Dermis microvascular lymphatic vessel endothelial cell (primary cell): ENCODE measurements at places on chromosomes 2 and 18. TPM values are rescaled to one million over a fixed set of nuclear protein-coding genes. Genes with fewer than 3 reads are reported as not detected.

- no peak for DNase-seq
These were observed 139.6 kb downstream of the CABLES1 start for GRCh38 chr18:23274638-23275482.

- no peak for DNase-seq
These were observed 135.1 kb upstream of the CTDP1 start for GRCh38 chr18:79544386-79544963.

GRCh38 chr2:39128919-39129391 is 8.1 kb upstream of the SOS1 start:
- no peak for DNase-seq

DNA sequence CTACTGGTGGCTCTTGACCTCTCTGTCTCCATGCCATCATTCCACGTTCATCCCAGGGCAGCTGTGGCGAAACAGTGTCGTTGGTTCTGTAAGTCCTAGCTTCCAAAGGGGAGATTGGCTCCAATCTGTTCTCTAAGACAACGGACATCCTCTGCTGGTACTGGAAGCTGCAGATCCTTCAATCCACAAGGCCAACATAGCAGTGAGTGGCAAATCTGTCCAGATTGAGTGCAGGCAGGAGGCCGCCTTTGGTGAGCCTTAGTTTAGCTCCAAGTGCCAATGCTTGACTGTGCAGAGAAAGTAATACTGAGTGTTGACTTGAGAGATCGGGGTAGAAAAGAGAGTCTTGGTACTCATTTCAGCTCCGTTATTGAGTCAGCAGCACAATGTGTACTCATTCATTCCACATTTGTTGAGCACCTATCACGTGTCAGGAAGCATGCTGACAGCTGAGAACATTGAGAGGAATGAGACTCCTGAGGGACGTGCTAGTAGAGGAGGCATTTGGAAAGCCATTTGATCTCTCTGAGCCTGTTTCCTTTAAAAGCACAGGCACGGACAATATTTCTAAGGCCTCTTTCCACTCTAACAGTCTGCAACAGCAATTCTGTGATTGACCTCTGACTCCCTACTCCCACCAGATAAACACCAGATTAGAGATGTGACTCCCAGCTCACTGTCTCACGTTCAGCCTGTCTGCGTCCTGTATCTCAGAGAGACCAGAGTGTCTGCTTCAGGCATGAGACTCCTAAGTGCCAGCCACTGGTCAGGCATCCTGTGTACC is 306.0 kb downstream of the CLIP4 start:
- DNase-seq, result no peak

DNA sequence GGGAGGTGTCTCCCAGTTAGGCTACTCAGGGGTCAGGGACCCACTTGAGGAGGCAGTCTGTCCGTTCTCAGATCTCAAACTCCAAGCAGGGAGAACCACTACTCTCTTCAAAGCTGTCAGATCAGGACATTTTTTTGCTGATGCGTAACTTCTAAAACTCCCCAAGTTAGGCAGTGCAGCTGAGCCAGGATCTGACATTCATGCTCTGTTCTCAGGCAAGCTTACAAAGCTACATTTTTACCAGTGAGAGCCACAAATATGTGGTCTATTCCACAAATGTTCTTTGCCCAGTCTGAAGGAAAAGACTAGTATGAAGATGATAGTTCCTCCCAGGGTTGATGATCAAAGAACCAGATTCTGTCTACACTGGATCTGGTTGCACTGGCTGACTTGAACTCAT is 184.1 kb downstream of the MTCL1 start:
- no peak for DNase-seq

DNA sequence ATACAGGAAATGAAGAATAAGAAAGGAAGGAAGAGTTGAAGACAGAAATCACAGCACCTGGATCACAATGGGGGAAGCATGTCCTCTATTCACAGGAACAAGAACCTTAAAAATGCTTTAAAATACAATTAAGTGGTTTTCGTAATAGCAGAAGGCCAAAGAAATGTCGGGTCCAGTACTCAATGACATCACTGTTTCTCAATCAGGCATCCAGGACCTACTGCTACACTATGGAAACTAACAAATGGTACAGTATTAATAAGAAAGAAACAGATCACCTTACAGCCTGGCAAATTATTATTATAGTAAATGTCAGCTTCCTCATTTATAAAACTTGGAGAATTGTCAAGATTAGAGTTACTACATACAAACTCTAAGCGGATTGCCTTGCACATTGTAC is 15.8 kb downstream of the HNRNPLL start:
- no peak for DNase-seq

- no peak for DNase-seq
These were observed 388 bp downstream of the DTNA start for GRCh38 chr18:34710458-34710914.

SIX2 gene
- total RNA-seq, result 0.13 TPM in 1 of 2 replicates, not detected in the other

PREB gene
- 25.7 and 34.4 TPM in 2 replicates for total RNA-seq

DNPEP gene
- total RNA-seq, result 53.1 and 69.5 TPM in 2 replicates

THSD7B gene
- not detected in 2 replicates for total RNA-seq

FBXO48 gene
- total RNA-seq, result 0.13 and 0.25 TPM in 2 replicates
